Right forelimb (tissue), 1 donor: ENCODE measurements at places on chromosomes 12 and 14.

DNA sequence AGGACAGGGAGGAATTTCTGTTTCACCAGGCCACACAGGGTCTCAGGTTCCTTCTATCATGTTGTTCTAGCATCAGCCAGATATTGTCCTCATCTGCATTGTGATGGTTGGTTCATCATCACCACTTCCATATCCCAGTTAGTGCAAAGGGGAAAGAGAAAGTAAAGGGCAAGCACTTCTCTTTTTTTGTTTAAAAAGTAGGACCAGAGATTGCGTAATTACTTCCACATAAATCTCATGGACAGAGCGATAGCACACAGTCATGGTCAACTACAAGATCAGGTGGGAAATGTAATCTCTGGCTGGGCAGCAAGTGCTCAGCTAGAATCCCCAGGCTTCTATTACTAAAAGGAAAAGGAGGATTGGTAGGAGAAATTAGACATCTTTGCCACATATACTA, 155.1 kb downstream of the KIF21A start:
- no peak for DNase-seq

DNA sequence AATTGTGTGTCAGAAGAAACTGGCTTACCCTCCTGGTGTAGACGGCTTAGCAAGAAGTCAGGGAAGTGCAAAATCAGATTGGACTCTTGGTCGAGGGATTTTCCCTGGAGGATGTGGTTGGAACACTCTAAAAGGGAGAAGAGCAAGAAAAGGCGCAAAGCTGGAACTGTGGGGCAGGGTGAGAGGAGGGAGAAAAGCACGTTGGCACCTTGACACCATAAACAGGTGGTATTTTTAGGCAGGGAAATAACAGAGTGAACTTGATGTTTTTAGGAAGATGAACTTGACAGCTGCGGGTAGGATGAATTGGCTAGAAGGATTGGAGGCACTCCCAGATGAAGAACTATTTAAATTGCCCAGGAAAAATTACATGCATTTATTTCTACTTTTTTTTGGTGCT, 67.7 kb downstream of the HCAR2 start:
- DNase-seq: no peak

GRCh38 chr12:38124247-38125012, 192.1 kb upstream of the ALG10B start:
- DNase-seq: no peak

DNA sequence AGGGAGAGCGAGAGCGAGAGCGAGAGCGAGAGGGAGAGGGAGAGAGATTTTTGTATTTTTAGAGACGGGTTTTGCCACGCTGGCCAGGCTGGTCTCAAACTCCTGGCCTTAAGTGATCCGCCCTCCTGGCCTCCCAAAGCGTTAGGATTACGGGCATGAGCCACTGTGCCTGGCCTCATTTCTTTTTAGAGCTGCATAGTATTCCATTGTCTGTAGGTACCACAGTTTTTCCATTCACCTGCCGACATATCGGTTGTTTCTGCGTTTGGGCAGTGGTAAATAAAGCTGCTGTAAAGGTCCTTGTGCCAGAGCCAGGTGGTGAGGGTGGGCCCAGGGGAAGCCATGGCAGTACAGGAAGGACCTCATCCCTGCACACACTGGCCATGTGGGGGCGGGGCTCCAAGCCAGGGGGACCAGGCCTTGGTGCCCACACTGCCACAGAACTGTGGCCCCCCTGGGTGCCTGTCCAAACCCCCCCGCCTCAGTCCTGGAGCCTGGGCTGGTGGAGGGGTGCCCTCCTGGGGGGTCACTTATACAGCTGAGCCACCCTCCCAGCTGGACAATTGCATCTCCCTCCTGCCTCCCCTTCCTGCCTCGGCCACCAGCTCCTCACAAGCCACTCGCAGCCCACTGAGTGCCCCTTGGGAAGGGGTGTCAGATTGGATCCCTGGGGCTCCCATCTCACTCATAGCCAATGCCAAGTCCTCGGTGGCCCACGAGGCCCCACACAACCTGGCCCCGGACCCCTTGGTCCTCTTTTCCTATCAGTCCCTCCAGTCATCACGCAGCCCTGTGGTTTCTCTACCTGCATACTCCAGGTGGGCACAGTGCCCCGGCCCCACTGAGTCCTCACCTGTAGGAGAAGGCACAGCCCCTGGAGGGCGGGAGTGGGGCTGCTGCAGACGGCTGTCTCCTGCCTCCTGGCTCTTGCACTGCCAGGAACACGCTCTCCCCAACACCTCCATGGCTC, 1.7 kb upstream of the PUS1 start:
- DNase-seq: no peak

- DNase-seq: no peak
Observed at GRCh38 chr14:81209167-81209836, 11.5 kb downstream of the GTF2A1 start.

DNA sequence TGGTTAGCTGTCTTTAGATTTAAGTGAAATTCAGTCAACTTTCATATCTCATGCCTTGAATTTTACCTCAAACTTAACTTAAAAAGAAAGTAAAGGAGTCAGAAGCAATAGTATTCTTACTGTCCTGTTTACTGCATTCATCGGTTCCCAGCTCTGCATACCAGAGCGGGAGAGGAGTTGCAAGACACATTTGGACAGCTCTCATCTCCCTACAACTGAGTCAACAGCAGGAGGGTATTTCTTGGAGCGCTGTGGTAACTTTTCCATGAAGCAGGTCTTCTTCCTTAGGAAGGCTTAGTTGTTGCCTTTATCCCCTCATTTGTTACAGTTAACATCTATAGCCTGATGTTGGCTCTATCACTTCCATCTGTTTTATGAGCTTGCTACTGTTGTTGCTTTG, 65.1 kb downstream of the TRMT5 start:
- DNase-seq: no peak

- no peak for DNase-seq
Observed at GRCh38 chr14:73438993-73439392, 19.4 kb downstream of the NUMB start.

GRCh38 chr12:99009654-99010296, 364.7 kb downstream of the APAF1 start:
- no peak for DNase-seq

- DNase-seq: no peak
Observed at GRCh38 chr12:76551482-76551888, 8.1 kb downstream of the OSBPL8 start.

DNA sequence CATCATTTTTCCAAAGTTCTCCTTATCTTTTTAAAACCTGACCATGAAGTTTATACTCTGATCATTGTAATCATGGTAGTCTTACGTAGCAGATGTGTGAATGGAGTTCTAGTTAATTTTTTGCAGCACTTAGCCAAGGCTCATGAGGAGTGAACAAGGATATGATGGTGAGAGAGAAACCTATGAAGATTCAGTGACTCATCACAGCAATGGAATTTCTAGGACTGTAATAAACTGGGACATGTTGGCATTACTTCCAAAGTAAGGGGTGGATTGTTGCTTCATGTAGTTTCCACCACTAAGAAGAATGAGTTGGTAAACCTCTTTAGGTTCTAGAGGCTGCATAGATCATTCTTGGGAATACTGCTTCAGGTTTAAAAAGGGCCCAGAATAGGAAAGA, 102.7 kb downstream of the LRRIQ1 start:
- DNase-seq: no peak

GRCh38 chr12:48857278-48857994, 5.5 kb upstream of the DDX23 start:
- DNase-seq: no peak

- no peak for DNase-seq
Observed at GRCh38 chr12:124399622-124400021, 104.7 kb downstream of the RFLNA start.

- DNase-seq: no peak
Observed at GRCh38 chr12:52399756-52400155, 6.4 kb downstream of the KRT82 start.

- no peak for DNase-seq
Observed at GRCh38 chr12:79187032-79187431, 322.5 kb downstream of the SYT1 start.
